ENCODE measurements at places on chromosomes 1 and 21.

- DNase-seq, result no peak
Observed at GRCh38 chr1:203621559-203622262, 4.9 kb upstream of the ATP2B4 start.

DNA sequence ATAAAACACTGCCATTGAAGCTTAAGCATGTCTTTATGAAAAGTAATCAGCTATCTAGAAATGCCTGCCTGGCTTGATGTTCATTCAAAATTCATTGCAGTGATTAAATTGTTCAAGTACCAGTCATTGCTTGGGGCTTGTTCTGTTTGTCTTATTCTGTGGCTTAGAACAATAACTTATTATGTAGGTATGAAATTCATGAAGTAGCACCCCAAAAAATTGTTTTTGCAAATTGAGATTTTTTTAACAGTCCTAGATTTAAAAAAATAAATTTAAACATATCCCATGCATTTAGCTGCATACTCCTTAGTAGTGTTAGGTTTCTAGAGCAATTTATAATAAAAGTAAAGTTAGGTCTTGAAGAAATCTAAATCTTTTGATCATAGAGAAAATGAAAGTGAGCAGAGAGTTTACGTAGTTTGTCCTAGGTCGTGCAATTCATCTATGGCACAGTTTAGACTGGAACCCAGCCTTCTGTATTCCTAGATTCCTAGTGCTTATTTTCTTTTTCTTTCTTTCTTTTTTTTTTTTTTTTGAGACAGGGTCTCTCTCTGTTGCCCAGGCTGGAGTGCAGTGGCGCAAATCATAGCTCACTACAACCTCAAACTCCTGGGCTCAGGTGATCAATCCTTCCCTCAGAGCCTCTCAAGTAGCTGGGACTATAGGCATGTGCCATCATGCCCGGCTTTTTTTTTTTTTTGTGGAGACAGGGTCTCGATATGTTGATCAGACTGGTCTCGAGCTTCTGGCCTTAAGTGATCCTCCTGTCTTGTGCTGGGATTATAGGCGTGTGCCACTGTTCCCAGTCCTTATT is 9.3 kb downstream of the MIER1 start:
- no peak for DNase-seq

DNA sequence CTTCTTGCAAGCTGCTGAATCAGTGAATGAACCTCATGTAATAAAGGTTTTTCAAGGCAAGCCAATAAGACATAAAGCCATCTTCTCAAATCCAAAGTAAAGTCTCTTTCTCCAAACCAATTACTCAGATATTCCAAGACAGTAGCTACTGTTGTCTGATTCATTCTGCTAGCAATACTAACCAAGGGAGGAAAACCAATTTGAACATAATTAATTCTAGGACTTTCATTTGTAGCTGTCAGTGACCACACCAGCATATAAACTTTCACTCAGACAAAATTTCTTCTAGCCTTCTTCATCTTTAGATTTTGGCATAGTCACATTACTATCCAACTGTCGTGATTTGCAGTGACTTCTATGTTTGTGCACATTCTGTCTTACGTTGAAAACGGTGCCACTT is 10.5 kb upstream of the INTS3 start:
- no peak for DNase-seq

DNA sequence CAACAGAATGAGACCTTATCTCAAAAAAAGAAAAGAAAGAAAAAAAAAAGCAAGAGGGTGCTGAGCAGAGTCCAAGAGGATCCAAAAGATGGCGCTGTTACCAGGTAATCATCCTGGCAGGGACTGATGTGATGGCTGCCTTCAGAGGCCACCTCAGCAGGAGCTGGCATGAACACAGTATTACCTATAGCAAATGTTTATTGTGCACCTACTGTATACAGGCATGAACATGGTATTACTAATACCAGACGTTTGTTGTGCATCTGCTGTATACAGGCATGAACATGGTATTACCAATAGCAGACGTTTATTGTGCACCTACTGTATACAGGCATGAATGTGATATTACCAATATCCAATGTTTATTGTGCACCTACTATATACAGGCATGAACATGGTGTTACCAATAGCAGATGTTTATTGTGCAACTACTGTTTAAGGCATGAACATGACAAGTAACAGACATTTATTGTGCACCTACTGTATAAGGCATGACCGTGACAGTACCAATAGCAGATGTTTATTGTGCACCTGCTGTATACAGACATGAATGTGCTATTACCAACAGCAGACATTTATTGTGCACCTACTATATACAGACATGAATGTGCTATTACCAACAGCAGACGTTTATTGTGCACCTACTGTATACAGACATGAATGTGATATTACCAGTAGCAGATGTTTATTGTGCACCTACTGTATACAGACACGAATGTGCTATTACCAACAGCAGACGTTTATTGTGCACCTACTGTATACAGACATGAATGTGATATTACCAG is 115.1 kb upstream of the TMEM51 start:
- DNase-seq, result no peak

DNA sequence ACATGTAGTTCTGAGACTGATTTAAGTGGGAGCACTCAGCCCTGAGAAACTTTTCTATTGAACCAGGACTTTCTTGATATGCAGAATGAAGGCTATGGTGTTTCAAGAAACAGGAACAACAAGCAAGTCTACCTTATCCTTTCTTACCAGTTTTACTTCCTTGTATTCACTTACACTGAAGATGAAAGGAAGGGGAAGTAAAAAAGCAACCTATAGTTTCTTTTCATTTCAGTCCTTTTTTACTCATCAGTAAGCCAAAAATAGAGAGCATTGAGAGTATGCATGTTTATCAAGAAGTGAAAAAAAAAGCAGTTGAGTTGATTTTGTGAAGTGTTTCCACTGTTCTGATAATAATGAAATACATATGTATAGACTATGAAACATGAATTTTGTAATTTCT is 1010.3 kb downstream of the AMY1C start:
- DNase-seq, result no peak

DNA sequence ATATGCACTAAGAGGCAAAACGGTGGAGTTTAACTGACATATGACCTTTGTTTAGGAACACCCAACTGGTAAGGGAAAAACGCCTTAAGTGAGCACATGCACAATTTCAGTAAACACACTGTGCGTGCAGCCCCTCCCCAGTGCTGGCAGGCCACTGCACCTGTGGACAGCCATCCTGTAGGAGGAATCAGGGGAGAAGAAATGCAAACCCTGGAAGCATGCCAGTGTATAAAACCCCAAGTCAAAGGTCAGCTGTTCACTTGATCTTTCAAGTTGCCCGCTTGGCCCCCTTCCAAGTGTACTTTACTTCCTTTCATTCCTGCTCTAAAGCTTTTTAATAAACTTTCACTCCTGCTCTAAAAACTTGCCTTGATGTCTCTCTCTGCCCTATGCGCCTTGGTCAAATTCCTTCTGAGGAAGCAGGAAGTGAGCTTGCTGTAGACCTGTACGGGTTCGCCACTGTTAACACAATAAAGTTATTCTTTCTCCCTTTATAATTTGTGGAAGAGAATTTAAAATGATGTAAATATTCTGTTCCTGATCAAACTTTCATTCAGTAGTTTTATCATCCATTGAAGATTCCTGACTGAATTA is 31.8 kb downstream of the USP25 start:
- no peak for DNase-seq

DNA sequence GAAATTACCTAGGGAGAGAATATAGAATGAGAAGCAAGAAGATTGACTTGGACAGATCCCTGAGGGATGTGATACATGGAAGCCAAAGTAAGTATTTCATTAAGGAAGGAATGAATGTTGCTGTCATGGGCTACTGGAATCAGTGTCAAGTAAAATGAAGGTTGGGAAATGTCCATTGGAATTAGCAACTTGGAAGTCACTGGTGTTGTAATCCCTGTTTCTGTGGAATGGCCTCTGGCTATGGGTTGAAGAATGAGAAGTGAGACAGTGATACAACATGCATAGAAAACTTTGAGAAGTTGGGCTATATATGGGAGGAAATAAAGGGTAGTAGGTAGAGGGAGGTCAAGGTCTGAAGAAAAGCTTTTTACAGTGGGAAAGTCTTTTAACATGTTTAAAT is 54.7 kb downstream of the CCDC18 start:
- no peak for DNase-seq

Data from T-helper 2 cell (primary cell).